ENCODE measurements at places on chromosomes 1 and 21.

DNA sequence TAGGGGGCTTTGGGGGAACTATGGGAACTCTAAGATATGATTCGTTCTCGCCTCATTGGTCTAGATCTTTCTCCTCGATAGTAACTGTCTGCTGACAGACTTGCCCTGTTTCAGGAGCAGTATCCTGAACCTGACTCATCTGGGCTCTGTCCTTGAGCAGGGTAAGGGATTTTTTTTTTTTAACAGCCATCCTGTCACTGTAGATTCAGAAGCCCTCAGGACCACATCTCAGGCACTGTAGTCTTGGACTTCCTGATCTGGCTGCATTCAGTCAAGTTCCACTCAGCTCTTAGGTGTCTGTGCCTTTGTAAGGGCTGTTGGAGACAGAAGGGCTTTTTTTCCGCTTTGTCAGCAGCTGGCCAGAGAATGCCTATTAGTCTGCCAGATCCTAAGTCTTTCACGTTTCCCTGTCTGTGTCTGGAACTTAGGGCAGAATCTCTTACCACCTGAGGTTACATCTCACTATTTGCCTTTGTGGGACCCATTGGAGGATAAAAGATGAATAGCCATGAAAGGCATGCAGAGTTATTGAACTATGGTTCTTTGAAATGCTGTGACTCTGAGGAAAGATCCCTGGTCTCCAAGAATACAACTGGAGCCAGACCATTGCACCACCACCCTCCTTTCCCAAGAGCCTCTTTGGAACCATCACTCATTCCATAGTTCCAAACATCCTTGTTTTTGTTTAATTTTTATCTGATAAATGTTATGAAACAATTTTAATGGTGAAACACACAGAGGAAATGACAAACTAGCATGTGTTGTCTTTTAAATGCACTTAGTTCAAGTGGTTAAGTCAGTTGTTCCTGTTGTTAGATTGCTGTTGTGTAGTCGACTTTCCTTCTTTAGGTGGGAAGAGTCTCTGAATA is 49.7 kb upstream of the MACF1 start:
- DNase-seq = no peak

DNA sequence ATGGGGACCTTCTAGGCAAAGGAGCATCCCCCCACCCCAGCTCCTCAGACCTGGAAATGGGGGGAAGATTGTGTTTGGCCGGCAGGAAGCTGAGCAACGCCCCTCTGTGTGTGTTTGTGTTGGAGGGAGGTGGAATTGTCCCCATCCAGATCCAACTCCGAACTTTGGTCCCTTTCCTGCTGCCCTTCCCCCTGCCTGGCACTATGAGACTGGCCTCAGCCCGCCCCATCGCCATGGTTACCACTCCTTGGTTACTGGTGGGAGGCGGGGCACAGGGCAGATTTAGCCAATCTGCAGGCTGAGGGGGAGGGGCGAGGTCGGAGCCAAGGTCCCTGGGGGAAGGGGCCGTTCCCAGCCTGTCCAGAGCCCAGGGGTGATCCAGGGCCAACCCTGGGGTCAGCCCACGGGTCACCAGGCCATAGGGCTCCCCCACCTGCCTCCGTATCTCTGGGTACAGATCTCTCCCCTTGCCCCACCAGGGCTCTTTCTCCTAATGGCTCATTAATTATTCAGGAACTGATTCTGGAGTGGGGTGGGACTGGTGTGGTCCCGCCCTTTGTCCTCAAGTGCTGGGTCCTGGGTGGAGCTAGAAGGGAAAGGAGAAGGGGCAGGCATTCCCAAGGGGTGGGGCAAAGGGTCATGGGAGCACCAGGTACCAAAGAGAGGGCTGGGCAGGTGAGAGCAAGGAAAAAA is 15.2 kb downstream of the PTPRF start:
- DNase-seq = no peak

- DNase-seq = no peak
Observed at GRCh38 chr1:234944439-234945344, 183.9 kb downstream of the TOMM20 start.

DNA sequence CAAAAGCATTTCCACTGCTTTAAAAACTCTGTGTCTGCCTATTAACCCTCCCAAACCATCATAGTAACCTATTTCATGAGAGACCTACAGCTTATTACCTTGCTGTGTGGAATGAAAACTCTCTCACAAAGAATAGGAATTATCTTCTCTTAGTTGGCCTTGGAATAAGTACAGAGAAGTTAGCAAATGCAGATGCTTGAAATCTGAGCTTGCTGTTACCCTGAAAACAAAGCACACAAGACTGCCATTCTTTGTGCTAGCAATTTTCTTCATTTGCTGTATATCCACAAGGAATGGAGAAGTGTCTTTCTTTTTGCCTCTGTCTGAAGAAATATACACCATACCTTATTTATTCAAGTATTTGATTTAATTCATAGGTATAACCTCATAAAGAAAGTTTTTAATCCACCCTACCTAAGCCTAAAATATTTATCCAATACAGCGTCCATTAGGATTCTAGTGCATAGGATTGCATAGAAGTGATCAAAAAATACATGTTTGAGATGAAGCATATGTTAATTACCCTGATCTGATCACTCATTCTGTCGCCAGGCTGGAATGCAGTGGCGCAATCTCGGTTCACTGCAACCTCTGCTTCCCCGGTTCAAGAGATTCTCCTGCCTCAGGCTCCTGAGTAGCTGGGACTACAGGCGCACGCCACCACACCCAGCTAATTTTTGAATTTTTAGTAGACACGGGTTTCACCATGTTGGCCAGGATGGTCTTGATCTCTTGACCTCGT is 451.1 kb downstream of the LTN1 start:
- no peak for DNase-seq

DNA sequence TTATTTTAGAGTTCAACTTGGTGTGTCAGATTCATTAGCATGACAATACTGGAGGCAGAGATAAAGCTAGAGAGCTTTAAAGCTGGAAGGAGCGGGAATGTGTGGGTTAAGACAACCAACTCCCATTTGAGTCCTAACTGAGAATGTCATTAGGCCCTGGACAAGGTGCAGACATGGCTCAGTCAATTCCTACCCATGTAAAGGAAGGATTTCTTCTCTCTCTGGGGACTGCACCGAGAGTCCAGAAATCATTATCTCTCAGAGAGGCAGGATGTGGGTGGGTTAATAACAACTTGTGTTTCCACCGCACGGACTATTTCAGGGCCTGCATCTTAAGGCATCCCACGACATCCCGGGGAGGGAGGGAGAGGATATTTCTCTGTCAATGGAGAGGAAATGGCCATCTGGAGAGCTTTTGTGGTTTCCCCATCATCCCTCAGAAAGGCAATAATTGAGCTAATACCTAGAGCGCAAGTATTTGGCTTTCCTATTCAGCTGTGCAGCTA is 46.7 kb upstream of the SARS1 start:
- DNase-seq = no peak

GRCh38 chr1:76340056-76340455 is 265.5 kb downstream of the ST6GALNAC3 start:
- no peak for DNase-seq

DNA sequence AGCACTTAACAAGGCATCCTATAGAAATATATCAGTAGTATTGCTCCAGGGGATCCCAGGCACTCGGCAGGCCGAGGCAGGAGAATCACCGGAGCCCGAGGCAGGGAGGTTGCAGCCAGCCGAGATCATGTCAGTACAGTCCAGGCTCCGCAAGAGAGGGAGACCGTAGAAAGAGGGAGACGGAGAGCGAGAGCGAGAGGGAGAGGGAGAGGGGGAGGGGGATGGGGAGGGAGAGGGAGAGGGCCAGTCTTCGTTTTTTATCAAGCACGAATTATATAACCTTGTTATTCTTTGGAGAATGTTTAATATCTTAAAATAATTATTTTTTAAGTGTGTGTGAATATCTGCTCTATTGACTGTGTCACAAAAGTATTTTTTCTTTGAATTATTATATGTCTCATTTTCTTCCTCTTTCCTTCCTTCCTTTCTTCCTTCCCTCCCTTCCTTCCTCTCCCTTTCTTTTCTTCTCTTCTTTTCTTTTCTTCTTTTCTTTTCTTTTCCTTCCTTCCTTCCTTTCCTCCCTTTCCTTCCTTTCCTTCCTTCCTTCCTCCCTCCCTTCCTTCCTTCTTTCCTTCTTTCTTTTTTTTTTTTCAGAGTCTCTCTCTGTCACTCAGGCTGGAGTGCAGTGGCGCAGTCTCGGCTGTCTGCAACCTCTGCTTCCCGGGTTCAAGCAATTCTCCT is 233.7 kb downstream of the SRGAP2C start:
- DNase-seq = no peak

- DNase-seq = no peak
Observed at GRCh38 chr21:14121719-14122118, 89.0 kb downstream of the LIPI start.

DNA sequence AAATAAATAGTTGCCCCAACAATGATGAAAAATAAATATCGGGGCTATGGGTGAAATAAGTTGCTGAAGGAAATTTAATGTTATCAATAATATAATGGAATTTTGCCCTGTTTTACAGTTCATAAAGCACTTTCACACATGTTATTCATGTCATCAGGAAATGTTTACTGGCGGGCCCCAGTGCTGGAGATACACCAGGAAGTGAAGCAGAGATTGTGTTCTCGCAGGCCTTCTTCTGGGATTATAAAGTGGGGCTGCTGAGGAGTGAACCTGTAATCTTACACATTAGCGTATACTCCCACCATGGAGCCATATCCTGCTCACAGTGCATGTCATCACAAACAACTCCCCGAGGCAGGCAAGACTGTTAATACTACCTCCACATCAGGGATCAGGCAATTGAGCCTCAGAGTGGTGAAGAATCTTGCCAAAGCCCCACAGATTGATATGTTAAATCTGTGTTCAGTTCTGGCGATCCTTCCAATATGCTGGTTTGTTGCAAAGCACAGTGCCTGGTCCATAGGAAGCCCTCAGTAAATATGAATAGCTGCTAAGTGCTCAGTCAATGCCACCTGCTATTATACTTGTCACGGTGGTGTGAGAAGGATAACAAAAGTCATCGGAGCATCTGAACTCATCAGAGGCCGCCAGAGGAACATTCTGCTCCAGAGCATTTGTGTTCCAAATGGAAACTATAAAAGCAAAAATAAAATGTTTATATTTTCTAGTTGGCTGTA is 104.4 kb upstream of the UBE2U start:
- peak; percentile 78 for DNase-seq

DNA sequence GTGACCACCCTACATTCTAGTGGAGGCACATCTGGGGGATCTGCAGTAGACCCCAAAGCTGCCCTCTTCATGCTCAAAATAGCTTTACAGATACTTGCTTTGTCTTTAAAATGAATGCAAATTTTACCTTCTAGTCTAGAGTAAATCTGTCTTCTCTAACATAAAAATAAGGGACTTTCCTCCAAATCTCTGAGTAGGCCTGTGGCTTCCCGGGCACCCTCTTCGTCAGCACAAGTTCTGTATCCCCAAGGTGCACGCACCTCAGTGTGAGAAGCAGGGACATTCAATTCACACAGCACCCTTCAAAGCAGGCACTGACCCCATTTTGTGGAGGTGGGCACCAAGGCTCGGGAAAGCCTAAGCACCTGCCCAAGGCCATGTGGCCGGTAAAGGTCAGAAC is 19.0 kb downstream of the MEF2D start:
- DNase-seq = no peak

GRCh38 chr1:60747353-60747752 is 335.0 kb upstream of the NFIA start:
- DNase-seq = no peak

GRCh38 chr1:50155541-50155940 is 46.8 kb downstream of the ELAVL4 start:
- DNase-seq = no peak

DNA sequence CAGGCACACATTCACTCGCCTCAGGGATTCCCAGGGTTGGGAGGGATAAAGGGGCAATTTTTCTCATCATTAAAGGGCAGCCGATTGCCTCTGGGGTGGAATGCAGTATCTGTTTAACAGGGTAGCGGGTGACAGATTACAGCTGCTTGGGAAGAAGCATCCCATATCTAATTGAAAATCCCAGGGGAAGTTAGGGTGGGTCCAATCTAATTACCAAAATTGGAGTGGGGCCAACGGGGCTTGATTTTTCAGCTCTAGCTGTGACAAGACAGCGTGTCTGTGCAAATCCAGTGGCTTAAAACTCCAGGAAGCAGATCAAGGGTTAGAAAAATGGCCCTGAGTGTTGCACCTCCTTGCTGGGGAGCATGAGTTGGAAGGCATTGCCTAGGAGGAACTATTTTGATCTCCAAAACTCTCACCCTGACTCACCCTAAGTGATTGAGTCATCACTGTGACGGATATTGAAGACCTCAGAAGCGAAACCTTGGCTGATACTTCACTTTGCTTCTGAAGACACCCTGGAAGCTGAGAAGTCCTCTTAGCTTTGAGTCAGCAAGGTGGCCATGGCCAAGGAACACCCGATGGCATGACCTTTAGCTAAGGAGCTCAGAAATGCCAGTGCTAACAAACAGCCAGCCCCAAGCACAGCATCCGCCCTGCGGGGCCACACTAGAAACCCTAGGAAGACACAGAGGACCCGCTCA is 46.0 kb downstream of the GRHL3 start:
- no peak for DNase-seq

DNA sequence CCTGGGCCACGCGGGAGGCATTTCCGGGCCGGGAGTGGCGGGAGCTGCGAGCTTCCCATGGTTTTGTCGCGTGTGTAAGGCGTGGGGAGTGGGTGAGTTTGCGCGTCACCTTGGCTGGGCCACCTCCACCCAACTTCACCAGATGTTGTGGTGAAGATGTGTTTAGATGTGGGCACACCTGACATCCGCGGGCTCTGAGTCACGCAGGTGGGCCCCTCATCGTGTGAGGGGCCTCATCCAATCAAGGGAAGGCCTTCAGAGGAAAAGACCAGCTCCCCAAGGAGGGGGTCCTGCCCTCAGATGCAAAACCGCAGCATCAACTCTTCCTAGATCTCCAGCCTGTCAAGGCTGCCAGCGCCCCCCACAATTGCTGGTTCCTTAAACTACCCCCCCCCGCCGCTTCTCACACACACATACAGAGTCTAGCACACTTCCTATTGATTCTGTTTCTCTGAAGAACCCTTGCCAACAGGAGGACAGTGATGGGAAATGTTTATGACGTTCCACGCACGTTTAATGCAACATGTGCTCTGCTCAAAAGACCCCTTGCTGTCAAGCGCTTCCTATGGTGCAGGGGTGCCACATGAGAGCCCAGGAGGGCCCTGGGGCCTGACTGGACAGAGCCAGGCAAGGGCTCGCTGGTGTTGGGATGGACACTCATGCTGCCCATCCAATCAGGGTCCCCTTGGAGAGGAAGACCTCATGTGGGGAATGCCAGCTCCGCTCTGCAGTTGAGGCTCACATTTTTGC is 11.9 kb downstream of the ACTRT2 start:
- DNase-seq = no peak

GRCh38 chr1:233357595-233358397 is 30.3 kb downstream of the MAP3K21 start:
- DNase-seq = no peak

- peak; percentile 48 for DNase-seq
Observed at GRCh38 chr1:53470155-53470554, 11.0 kb downstream of the DMRTB1 start.

GRCh38 chr1:184929711-184930202 is 44.6 kb downstream of the NIBAN1 start:
- DNase-seq = no peak

GRCh38 chr1:6447818-6448748 is 17.9 kb downstream of the TNFRSF25 start:
- no peak for DNase-seq
